Activated naive CD8-positive, alpha-beta T cell treated with anti-CD3 and anti-CD28 coated beads for 36 hours (primary cell): ENCODE measurements at places on chromosomes 13 and 19. TPM values are rescaled to one million over a fixed set of nuclear protein-coding genes. Genes with fewer than 3 reads are reported as not detected.
A peak's percentile ranks its signal among the peaks of the same experiment; 100 is the strongest.

The SIGLEC10 gene
- not detected for total RNA-seq

DNA sequence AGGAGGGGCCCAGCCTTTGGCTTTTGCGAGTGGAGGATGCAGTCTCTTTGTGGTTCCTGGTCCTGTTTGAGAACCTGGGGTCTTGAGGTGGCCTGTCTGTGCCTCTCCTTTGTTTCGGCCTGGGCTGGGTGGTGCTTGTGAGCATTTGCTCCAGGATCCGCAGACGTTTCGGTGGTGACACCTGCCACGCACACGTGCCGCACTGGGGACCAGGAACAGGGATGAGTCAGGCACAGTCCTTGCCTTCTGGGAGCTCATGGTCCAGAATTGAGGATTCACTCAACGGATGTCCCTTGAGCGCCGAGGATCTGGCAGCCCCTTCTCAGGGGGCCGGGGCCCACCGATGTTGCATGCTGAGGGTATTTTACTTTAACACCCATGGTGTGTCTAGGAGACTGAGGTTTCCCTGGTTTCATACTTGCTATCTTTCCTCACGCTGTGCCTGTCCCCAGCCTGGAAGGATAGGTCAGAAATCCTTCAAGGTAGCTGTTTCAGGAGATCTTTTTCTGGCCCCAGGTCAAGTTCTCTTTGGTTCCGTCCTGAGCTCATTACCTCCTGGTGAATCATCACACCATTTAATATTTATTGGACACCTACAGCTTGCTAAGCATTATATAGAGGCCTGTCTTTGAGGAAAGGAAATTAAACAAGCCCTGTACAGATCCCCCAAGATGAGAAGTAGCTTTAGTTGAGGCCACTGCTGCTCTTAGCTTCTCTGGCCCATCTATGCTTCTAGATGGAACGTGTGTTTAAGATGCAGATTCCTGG is 5.1 kb downstream of the HDGFL2 start:
- no peak overlapping the region for H3K27ac ChIP-seq
- peaks cover 3% of the 10 kb centered on the region for H3K36me3 ChIP-seq
- no peak overlapping the region for H3K4me3 ChIP-seq
- no peaks in the 10 kb centered on the region for H3K27me3 ChIP-seq

DNA sequence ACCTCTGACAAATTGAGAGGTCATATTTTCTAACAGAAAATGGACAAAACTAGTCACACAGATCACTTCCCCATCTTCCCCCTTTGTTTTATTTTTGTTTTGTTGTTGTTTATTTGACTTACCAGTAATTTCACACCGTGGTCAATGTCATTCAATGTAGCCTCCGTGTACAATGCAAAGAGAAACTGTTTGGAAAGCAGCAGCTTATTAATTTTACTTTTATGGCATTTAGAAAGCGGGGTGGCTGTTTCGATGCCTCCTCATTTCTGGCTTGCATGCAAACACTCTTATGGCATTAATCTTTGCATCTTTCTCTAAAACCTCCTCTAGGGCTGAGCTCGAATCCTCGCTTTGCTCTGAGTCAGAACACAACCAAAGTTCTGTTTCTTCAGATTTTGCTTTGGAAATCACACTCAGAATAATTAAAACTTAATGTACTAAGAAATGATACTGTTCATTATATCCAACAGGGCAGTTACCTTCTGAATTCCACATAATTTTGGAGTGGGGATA is 77.0 kb downstream of the ZNF536 start:
- H3K4me3 ChIP-seq = no peak overlapping the region
- H3K4me1 ChIP-seq = no peaks in the 10 kb centered on the region
- no peak overlapping the region for H3K27ac ChIP-seq
- H3K27me3 ChIP-seq = peaks cover 21% of the 10 kb centered on the region
- no peak for DNase-seq

DNA sequence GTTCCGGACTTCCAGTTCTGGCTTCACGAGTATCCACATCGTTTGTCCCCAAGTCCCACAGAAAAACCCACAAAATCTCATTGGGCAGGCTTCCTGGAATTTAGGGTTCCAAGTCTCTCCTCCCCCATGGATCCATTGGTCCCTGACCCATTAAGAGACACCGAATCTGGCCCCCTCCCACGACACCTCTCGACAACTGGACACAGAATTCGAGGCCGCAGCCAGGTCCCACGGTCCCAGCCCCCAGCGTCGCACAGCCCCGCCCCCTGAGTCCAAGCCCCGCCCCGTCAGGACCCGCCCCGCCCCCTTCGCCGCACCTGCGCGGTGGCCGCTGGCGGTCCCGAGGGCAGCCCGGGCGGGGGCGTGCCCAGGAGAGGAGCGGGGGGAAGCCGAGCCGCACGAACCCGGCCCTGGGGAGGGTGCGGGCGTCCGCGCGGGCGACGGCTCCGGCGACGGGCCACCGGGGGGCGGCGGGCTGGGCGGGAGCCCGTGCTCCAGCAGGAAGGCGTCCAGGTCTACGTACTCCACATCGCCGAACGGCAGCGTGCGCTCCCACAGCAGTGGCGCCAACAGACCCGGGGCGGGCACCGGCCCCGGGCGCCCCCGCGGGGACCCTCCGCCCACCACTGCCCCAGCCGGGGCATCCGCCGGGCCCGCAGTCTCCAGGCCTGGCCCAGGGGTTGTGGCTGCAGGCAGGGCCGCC is 1.8 kb downstream of the DBP start:
- peaks cover 50% of the 10 kb centered on the region for H3K4me1 ChIP-seq
- peak overlapping the region; percentile 95 for H3K4me3 ChIP-seq
- peaks cover 11% of the 10 kb centered on the region for H3K36me3 ChIP-seq
- DNase-seq = peak; percentile 85
- no peaks in the 10 kb centered on the region for H3K27me3 ChIP-seq
- peak overlapping the region; percentile 92 for H3K27ac ChIP-seq

DNA sequence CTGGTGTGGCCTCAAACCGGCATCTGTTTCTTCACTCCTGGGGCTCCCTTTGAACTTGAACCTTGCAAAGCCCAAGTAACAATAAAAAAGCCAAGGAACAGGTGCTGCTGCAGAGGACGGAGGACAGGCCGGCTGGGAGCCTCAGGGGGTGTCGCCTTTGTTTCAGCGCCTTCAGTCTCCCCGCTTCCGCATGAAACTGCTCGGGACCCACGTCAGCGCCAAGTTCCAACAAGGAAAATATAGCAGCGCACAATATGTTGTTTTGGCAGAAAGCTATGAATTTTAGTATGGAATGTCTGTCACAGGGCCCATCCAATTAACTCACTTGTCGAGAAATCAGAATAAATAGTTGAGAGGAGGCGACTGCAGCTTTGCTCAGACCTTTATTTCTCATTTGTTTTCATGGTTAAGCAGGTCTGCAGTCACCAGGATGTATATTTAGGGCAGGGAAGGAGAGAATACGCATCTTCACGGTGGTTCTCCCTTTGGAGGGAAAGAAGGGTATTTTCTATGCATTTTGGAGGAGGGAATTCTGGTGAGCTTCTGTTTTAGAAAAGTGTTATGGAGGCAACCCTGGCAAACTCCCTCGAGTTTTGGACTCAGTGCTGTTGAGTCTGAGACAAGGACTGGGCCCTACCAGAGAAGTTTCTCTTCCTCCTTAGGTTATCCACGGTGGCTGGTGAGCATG is 34.3 kb upstream of the MEDAG start:
- H3K4me3 ChIP-seq = no peak overlapping the region
- no peak for DNase-seq
- H3K4me1 ChIP-seq = peaks cover 4% of the 10 kb centered on the region
- H3K36me3 ChIP-seq = no peaks in the 10 kb centered on the region
- H3K27ac ChIP-seq = no peak overlapping the region

The C19orf18 gene
- not detected for total RNA-seq

DNA sequence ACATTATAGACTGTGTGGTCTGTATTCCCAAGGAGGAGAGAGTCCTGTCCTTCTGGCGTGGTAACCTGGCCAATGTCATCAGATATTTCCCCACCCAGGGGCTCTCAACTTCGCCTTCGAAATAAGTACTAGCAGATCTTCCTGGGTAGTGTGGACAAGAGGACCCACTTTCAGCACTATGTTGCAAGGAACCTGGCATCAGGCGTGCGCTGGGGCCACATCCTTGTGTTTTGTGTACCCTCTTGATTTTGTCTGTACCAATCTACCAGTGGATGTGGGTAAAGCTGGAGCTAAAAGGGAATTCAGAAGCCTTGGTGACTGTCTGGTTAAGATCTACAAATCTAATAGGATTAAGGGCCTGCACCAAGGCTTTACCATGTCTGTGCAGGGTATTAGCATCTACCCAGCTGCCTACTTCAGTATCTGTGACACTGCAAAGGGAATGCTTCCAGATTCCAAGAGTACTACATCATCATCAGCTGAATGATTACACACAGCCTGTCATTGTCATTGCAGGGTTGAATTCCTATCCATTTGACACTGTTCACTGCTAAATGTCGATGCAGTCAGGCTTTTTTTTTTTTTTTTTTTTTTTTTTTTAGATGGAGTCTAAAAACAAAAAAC is 148.0 kb downstream of the PRR20E start:
- H3K4me3 ChIP-seq = no peak overlapping the region
- no peaks in the 10 kb centered on the region for H3K36me3 ChIP-seq
- no peaks in the 10 kb centered on the region for H3K4me1 ChIP-seq
- DNase-seq = no peak
- no peak overlapping the region for H3K27ac ChIP-seq
- H3K27me3 ChIP-seq = no peaks in the 10 kb centered on the region

The KIR3DL2 gene
- 0.18 TPM for total RNA-seq

GRCh38 chr13:44573071-44573470 is 3.1 kb downstream of the TSC22D1 start:
- H3K36me3 ChIP-seq = peaks cover 11% of the 10 kb centered on the region
- no peak for DNase-seq
- no peak overlapping the region for H3K4me3 ChIP-seq

The ZNF524 gene
- 10.8 TPM for total RNA-seq

DNA sequence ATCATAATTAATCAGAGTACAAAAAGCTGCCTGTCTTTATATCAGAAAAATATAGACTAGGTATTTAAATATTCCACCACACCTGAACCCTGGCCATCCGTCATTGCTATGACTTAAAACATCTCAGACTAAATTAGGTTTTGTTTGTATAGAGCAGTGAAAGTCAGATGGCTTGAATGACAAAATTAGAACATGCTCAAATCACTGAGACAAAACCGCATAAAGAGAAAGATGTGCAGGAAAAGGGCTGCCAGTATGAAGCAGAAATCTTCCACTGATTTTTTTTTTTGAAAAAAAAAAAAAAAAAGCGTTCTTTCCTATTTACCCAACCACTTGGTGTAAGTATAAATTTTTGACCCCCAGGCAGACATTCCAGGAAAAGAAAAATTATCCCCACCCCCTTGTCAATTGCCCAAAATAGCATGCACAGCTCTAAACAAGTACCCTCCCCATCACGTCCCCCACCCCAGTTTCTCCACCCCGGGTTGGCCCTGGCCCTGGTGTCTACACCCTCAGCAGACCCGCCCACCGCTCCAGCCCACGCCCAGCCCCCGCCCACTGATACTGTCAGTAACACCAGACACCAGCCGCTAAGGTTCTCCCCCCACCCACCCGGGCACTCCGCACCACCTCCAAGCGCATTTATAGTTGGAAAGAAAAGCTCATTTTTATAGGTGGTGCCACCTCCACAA is 118.6 kb downstream of the URI1 start:
- no peak overlapping the region for H3K27ac ChIP-seq
- H3K4me1 ChIP-seq = no peaks in the 10 kb centered on the region
- no peak overlapping the region for H3K4me3 ChIP-seq
- H3K36me3 ChIP-seq = no peaks in the 10 kb centered on the region
- H3K27me3 ChIP-seq = no peaks in the 10 kb centered on the region

DNA sequence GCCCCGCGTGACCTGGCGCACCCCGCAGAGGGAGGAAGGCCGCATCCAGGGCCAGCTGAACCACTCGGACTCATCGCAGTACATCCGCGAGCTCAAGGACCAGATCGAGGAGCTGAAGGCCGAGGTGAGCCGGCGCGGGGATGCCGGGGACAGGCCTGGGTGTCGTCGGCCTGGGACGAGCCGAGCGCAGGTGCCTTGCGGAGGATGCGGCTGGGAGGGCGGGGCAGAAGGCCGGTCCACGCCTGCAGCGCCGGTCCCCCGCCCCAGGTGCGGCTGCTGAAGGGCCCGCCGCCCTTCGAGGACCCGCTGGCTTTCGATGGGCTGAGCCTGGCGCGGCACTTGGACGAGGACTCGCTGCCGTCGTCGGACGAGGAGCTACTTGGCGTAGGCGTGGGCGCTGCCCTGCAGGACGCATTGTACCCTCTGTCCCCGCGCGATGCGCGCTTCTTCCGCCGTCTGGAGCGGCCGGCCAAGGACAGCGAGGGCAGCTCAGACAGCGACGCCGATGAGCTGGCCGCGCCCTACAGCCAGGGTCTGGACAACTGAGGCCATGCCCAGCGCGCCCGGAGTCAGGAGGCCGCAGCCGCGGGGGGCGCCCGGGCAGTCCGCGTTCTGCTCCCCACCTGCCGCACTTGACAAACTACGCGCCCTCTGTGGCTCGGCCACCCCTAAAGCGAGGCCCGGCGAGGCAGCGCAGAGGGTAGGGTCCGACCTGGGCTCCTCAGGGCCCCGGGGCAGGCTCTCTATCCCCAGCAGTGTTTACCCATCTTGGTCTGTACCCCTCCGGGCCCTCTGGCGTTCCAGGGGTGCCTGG is 10.8 kb downstream of the PRR36 start:
- H3K27ac ChIP-seq = no peak overlapping the region
- DNase-seq = peak; percentile 28
- H3K4me3 ChIP-seq = no peak overlapping the region
- peaks cover 63% of the 10 kb centered on the region for H3K27me3 ChIP-seq
- no peaks in the 10 kb centered on the region for H3K36me3 ChIP-seq
- H3K4me1 ChIP-seq = peaks cover 13% of the 10 kb centered on the region

GRCh38 chr19:18107235-18107634 is 9.7 kb downstream of the MAST3 start:
- H3K36me3 ChIP-seq = peaks cover 5% of the 10 kb centered on the region
- no peak for DNase-seq
- no peak overlapping the region for H3K4me3 ChIP-seq
- H3K4me1 ChIP-seq = peaks cover 16% of the 10 kb centered on the region
- no peaks in the 10 kb centered on the region for H3K27me3 ChIP-seq
- H3K27ac ChIP-seq = no peak overlapping the region

The CBY2 gene
- total RNA-seq = not detected

GRCh38 chr19:23561341-23561740 is 125.7 kb downstream of the ZNF675 start:
- H3K36me3 ChIP-seq = no peaks in the 10 kb centered on the region
- H3K27ac ChIP-seq = no peak overlapping the region
- H3K4me3 ChIP-seq = no peak overlapping the region
- no peaks in the 10 kb centered on the region for H3K4me1 ChIP-seq
- no peak for DNase-seq
- no peaks in the 10 kb centered on the region for H3K27me3 ChIP-seq

DNA sequence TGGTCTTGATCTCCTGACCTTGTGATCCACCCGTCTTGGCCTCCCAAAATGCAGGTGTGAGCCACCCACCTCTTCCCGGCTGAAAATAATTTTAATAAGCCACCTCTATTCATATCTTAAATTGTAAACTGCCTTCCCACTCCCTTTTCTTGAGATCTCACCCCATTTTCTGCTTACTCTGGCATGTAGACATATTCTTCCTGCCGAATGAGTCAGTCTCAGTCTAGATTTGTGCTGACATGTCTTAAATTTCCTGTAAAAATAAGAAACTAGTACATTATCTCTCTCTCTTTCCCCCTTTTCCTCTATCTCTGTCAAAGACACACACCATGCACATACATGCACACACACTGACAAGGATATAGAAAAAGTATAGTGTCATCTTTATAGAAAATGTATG is 60.9 kb downstream of the THSD1 start:
- no peak for DNase-seq
- no peaks in the 10 kb centered on the region for H3K36me3 ChIP-seq
- H3K27me3 ChIP-seq = peaks cover 23% of the 10 kb centered on the region
- peaks cover 2% of the 10 kb centered on the region for H3K4me1 ChIP-seq

- H3K36me3 ChIP-seq = peaks cover 2% of the 10 kb centered on the region
- H3K4me1 ChIP-seq = no peaks in the 10 kb centered on the region
- H3K27me3 ChIP-seq = peaks cover 5% of the 10 kb centered on the region
- H3K27ac ChIP-seq = no peak overlapping the region
These were observed 598.1 kb downstream of the TBC1D4 start for GRCh38 chr13:74883834-74884233.
